ENCODE measurements at places on chromosomes 5 and 9. TPM values are rescaled to one million over a fixed set of nuclear protein-coding genes. Genes with fewer than 3 reads are reported as not detected.
A peak's percentile ranks its signal among the peaks of the same experiment; 100 is the strongest.

The TLX3 gene
- not detected for total RNA-seq

DNA sequence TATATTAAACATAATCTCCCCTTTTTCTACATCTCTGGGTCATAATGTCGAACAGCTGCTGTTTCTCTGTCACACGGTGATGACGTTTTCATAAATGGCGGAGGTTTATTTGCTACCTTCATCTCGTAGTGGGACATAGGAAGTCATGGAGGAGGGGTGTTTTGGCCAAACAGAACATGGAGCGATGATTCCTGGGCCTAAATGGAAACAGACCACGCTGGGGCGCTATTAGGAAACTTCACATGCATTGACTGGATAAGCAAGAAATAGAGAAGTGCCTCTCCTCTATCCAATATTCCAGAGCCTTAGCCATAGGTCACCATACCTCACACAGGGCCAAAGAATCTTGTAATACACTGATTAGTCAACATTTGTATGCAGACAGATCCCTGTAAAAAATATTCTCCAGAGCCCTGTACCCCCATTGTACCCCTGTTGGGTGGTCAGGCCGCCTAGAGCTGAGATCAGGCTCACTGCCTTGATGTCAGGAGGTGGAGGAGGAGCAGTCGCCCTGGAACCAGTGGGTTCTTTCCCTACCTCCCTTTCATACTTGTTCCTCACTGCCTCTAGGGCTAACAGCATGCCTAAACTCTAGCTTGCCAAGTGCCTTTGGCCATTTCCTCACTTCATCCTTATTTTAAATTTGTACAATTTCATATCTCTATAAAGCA, 77.8 kb upstream of the SPIN1 start:
- peaks cover 9% of the 10 kb centered on the region for H3K27me3 ChIP-seq
- no peak for DNase-seq

The TAF11L2 gene
- total RNA-seq, result not detected

The PCDHGB3 gene
- 0.41 TPM for total RNA-seq

DNA sequence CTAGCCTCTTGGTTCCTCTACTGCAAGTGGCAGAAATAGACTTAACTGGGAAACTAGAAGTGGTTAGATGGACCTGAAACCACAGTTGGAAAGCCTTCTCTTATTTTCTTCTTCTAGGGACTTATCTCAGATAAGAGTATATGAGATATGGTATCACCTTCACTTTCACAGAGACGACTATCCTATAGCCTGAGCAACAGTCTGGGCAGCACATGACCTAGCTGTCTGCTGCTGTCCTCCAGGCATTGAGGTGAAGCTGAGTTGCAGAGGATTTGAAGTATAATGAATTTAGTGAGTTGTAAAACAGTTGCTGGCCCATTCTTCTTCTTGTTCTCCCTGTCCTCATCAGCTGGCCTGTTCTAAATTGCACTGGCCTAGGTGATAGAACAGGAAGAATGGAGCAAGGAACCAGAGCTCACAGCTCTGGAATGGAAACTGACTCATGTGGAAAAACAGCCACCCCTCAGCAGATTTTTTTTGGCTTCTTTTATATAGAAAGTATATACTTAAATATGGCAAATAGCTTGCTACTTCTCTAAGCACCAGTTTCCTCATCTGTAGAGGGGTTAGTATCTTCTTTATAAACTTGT, 27.8 kb downstream of the RECK start:
- no peak overlapping the region for H3K27ac ChIP-seq
- no peak for DNase-seq

GRCh38 chr9:27447031-27447683, 76.9 kb upstream of the IFNK start:
- no peak overlapping the region for H3K4me3 ChIP-seq
- H3K27ac ChIP-seq, result no peak overlapping the region
- H3K27me3 ChIP-seq, result peaks cover 3% of the 10 kb centered on the region
- DNase-seq, result no peak
- peaks cover 3% of the 10 kb centered on the region for H3K36me3 ChIP-seq
- H3K4me1 ChIP-seq, result peaks cover 2% of the 10 kb centered on the region

The OTP gene
- total RNA-seq, result 0.05 TPM

DNA sequence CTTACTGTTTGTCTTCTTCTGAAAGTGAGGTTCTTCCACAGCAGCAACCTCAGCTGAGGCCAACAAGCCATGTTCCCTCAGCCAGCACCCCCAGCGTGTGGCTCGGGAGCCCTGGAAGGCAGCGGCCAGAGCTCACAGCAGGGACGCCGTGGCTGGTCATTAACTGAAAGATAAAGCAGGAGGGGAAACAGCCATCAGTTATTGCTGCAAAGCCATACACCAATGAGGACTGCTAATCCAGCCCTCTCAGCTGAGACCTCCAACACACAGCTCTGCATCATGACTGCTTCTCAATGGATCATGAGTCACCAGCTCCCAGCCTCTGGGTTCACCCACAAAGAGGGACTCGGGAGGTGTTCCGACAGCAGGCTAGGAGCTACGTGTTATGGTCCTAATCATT, 24.3 kb downstream of the ABCA1 start:
- H3K27ac ChIP-seq, result no peak overlapping the region
- H3K4me3 ChIP-seq, result no peak overlapping the region
- H3K4me1 ChIP-seq, result no peaks in the 10 kb centered on the region

DNA sequence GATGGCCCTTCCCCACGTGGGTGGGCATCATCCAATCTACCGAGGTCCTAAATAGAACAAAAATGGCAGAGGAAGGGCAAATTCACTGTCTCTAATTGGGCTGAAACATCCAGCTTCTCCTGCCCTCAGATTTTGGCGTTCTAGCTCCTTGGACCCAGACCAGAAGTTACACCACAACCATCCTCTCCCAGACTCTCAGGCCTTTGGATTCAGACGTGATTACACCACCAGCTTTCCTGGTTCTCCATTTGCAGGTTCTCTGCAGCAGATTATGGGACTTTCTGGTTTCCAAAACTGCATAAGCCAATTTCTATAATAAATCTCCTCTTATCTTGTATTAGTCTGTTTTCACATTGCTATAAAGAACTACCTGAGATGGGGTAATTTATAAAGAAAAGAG, 73.6 kb upstream of the STARD4 start:
- peaks cover 11% of the 10 kb centered on the region for H3K27me3 ChIP-seq
- no peak for DNase-seq
- no peak overlapping the region for H3K4me3 ChIP-seq

The QRFP gene
- total RNA-seq, result not detected

The SEMA5A gene
- 0.02 TPM for total RNA-seq

GRCh38 chr5:159319363-159319762, 10.9 kb downstream of the IL12B start:
- no peak overlapping the region for H3K4me3 ChIP-seq
- no peak for DNase-seq
- peaks cover 15% of the 10 kb centered on the region for H3K27me3 ChIP-seq
- no peaks in the 10 kb centered on the region for H3K36me3 ChIP-seq
- H3K4me1 ChIP-seq, result no peaks in the 10 kb centered on the region

GRCh38 chr9:4491626-4491975, 1.3 kb downstream of the SLC1A1 start:
- H3K4me1 ChIP-seq, result peaks cover 15% of the 10 kb centered on the region
- no peak for DNase-seq
- no peak overlapping the region for H3K27ac ChIP-seq
- no peaks in the 10 kb centered on the region for H3K36me3 ChIP-seq

- no peaks in the 10 kb centered on the region for H3K27me3 ChIP-seq
- H3K36me3 ChIP-seq, result peaks cover 3% of the 10 kb centered on the region
- no peak overlapping the region for H3K4me3 ChIP-seq
- H3K4me1 ChIP-seq, result peaks cover 9% of the 10 kb centered on the region
- DNase-seq, result no peak
These were observed 21.1 kb upstream of the ZNF131 start for GRCh38 chr5:43099640-43100039.

DNA sequence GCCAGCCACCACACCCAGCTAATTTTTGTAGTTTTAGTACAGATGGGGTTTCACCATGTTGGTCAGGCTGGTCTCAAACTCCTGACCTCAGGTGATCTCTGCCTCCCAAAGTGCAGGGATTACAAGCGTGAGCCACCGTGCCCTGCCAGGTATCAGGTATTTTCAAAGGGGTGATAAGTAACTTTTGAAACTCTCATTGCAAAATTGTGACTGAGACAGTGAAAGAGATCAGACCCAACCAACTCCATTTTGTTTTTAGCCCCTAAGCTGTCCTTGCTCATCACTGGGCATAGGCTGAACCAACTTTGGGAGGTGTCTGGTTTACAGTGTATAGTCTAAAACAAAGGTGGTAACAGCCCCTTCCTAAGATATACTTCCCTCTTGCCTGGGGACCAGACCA, 29.3 kb downstream of the UNC13B start:
- H3K36me3 ChIP-seq, result peaks cover 2% of the 10 kb centered on the region
- H3K27me3 ChIP-seq, result peaks cover 4% of the 10 kb centered on the region
- no peak for DNase-seq
- no peak overlapping the region for H3K27ac ChIP-seq

DNA sequence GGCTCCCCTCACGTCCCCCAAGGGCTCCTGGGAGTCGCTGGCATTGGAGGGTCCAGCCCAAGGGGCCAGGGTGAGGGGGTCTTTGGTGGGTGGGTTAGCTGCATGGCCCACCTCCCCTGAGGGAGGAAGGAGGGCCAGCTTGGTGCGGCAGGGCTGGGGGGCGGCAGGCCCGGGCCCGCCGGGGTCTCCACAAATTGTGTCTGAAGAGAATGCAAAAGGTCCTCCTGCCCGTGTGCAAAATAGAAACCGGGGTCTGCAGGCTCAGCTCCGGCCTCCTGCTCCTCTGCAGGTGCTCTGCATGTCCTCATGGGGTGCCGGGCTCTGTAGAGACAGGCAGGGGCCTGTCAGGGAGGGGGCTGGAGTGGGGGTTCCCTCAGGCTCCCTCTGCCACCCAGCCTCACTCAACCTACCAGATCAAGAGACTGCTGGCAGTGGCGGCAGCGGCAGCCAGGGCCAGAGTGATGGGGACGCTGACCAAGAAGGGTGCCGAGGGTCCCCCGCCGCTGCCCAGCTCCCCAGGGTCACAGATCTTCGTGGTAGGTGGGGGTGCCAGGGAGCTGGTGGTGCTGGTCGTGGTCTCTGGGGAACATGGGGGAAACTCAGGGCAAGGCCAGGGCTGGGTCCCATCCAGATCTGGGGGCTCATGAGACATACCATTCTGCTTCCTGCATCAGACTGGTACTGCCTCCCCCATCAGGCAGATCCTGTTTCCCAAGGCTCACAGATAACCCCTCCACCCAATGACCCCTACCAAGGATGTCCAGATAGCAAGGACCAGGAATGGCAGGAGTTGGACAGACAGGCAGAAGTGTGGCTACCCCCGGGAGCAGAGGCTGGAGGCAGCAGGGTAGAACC, 29.2 kb upstream of the ENHO start:
- H3K27me3 ChIP-seq, result peaks cover 5% of the 10 kb centered on the region
- H3K27ac ChIP-seq, result no peak overlapping the region
- no peaks in the 10 kb centered on the region for H3K36me3 ChIP-seq
- H3K4me1 ChIP-seq, result no peaks in the 10 kb centered on the region
- DNase-seq, result no peak

- H3K36me3 ChIP-seq, result peaks cover 2% of the 10 kb centered on the region
- H3K4me1 ChIP-seq, result no peaks in the 10 kb centered on the region
- no peak overlapping the region for H3K27ac ChIP-seq
- DNase-seq, result no peak
- no peaks in the 10 kb centered on the region for H3K27me3 ChIP-seq
These were observed 191.7 kb downstream of the AOPEP start for GRCh38 chr9:94918038-94918753.

GRCh38 chr5:128101676-128102075, 18.1 kb downstream of the SLC12A2 start:
- H3K4me3 ChIP-seq, result no peak overlapping the region
- H3K4me1 ChIP-seq, result no peaks in the 10 kb centered on the region
- H3K36me3 ChIP-seq, result peaks cover 36% of the 10 kb centered on the region
- no peak overlapping the region for H3K27ac ChIP-seq
- DNase-seq, result no peak

DNA sequence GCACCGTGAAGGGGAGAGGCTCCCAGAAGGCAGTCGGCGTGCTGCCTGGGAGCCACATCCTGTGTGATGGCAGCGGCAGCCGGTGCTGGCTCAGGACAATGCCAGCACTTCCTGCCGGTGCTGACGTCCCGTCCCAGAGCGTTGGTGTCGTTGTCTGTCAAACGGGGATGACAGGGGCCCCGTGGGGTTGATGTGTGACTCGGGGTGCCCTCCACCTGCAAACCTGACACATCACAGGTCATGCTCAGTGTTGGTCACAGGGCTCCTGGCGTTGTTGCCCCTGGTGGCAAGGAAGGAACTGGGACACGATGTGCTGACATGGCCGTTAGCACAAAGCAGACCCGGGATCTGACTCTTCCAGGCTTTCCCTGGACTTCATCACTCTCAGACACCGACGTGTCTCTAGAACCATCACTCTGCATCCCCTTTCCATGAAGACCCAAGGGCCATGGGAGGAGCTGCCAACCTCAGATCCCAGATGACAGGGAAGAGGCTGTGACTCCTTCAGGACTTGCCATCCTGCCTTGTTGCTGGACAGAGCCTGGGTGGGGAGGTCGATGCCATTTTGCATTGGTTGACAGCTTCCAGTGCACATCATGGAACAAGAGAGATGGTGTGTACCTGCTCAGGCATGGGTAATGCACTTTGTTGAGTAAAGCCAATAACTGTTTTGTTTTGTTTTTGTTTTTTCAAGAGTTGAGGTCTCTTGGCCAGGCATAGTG, 21.5 kb downstream of the PLPP7 start:
- no peaks in the 10 kb centered on the region for H3K36me3 ChIP-seq
- peak overlapping the region; percentile 68 for H3K27ac ChIP-seq
- H3K4me1 ChIP-seq, result peaks cover 11% of the 10 kb centered on the region
- H3K27me3 ChIP-seq, result no peaks in the 10 kb centered on the region
- peak overlapping the region; percentile 38 for H3K4me3 ChIP-seq
- DNase-seq, result peak; percentile 82

DNA sequence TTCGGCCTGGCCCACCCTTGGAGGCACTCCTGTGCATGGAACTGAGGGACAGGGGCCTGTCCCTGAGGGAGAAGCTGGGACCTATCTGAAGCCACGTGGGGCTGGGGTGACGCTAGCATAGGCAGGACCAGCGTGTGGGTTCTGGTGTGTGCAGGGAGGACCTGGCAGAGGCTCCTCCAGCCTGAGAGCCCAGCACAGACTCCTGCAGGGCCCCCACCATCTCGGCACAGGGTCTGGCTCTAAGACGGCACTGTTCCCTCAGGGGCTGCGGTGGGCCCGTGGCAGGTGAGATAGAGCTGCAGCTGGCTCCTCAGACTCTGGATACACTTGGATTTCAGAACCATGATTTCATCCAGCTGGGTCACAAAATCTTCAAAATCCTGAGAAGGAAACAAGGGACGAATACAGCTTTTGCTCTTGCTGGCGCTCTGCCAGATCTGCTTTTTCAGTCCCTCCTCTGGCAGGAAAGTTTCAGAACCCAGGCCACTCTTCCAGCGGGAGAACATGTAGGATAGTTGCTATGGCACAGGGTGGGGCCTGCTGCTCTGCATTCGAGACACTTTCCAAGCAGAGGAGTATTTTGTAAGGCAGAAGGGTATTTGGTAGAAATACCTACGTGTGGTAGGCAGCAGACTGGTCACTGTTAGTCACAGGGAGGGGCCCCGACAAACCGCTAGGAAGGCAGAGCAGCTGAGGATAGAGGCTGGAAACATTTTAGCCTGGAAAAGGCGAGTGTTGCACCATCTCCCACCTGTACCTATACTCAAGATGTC, 74.7 kb downstream of the KIF24 start:
- no peak overlapping the region for H3K4me3 ChIP-seq
- H3K27me3 ChIP-seq, result no peaks in the 10 kb centered on the region
- no peak overlapping the region for H3K27ac ChIP-seq
- H3K4me1 ChIP-seq, result no peaks in the 10 kb centered on the region

Measured in activated CD8-positive, alpha-beta memory T cell treated with anti-CD3 and anti-CD28 coated beads, Interleukin-2, amount 10 ng/mL, durations not matched to agents 7 days and 5 days (primary cell).